ENCODE measurements at places on chromosomes 5 and 9.

DNA sequence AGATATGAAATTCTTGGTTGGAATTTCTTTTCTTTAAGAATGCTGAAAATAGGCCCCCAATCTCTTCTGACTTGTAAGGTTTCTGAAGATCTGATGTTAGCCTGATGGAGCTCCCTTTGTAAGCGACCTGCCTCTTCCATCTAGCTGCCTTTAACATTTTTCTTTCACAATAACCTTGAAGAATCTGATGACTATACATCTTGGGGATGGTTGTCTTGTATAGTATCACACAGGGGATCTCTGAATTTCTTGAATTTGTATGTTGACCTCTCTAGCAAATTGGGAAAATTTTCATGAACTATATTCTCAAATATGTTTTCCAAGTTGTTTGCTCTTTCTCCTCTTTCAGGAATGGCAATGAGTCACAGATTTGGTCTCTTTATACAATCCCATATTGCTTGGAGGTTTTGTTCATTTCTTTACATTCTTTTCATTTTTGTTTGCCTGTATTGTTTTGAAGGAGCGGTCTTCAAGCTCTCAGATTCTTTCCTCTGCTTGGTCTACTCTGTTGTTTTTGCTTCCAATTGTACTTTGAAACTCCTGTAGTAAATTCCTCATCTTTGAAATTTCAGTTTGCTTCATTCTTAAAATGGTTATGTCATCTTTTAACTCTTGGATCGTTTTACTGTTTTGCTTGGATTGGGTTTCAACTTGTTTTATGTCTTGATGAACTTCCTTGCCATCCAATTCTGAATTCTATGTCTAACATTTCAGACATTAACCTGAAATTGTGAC is 245.2 kb upstream of the TARS1 start:
- DNase-seq: no peak

GRCh38 chr5:114634967-114635901 is 273.4 kb downstream of the KCNN2 start:
- no peak for DNase-seq

GRCh38 chr9:126452106-126452505 is 125.5 kb downstream of the MVB12B start:
- DNase-seq: no peak

- DNase-seq: no peak
Measured at GRCh38 chr5:125595095-125595494, 828.1 kb upstream of the GRAMD2B start.

GRCh38 chr5:68251386-68251785 is 35.8 kb downstream of the PIK3R1 start:
- DNase-seq: no peak

GRCh38 chr9:133852431-133852830 is 114.3 kb upstream of the SARDH start:
- DNase-seq: no peak

DNA sequence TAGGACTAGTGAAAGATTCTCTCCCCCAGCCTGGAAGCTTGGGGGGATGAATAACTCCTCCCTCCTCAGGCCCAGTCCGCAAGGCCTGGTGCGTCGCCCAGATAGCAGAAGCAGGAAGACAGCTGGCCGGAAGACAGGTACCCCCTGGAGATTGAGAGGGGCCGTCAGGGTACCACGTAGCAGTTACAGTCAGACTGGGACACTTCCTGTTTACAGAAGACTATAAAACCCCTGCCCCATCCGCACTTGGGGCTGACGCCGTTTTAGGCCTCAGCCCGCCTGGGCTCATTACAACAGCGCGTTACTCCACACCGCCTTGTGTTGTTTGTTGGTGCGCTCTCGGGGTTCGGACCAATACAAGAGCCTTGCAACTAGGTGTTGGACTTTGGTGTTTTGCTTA is 15.4 kb downstream of the SEMA6A start:
- no peak for DNase-seq

DNA sequence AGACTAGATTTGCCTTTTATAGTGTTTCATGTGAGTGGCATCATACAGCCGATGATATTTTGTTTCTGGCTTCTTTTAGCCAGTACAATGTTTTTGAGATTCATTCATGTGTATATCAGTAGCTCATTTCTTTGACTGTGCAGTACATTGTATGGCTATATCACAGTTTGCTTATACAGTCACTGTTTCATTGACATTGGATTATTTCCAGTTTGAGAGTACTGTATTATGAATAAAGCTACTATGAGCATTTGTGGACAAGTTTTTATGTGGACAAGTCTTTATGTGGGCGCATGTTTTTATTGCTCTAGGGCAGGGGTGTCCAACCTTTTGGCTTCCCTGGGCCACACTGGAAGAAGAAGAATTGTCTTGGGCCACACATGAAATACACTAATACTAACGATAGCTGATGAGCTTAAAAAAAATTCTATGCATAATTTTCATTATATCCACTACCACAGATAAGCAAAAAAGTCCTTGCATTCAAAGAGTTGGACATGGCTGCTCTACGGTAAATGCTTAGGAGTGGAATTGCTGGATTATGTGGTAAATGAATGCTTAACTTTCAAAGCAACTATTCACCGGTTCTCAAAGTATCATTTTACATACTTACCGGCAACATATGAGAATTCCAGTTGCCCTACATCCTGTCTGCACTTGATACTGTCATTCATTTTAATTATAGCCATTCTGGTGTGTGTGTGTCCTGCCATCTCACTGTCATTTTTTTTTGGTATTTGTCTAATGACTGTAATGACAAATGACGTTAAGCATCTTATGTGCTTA is 177.8 kb downstream of the RGS3 start:
- DNase-seq: no peak

DNA sequence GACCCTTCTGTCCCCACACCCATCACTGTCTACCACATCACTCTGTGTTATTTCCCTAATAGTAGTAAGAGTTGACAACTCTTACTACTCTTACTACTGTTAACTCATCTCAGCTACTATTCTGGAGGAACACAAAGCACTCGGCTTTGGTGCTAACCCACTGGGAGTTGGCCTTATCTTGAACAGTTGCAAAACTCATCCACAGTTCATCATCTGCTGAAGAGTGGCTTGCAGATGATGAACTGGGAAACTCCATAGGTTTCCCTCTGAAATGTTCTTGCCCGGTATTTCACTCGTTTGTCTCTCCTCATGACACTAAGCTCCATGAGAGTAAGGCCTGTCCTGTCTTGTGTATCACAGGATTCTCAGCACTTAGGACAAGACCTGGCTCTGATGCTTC is 221.4 kb downstream of the NR3C1 start:
- DNase-seq: no peak

GRCh38 chr9:77464661-77465060 is 183.5 kb downstream of the GNA14 start:
- no peak for DNase-seq

Measured in NCI-H1105 treated with DMSO at 0.1 percent for 48 hours (cell line).